ENCODE measurements at places on chromosomes 1 and 21.

DNA sequence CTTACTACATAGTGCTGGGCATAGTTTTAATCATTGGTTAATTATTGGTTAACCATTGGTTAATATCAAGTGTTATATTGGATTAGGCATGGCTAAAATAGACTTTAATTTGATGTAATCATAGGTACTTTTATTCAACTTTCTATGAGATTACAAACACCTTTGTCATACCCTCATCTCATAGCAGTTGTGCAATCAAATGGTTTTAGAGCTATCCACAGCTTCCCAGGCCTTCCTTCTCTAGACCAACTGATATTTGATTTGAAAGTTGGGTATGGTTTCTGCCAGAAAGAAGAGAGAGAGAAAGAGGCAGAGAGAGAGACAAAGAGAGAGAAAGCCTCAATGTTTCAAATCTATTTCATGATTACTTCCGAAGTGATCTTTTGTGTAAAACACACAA is 9.6 kb upstream of the RGS1 start:
- DNase-seq: no peak

DNA sequence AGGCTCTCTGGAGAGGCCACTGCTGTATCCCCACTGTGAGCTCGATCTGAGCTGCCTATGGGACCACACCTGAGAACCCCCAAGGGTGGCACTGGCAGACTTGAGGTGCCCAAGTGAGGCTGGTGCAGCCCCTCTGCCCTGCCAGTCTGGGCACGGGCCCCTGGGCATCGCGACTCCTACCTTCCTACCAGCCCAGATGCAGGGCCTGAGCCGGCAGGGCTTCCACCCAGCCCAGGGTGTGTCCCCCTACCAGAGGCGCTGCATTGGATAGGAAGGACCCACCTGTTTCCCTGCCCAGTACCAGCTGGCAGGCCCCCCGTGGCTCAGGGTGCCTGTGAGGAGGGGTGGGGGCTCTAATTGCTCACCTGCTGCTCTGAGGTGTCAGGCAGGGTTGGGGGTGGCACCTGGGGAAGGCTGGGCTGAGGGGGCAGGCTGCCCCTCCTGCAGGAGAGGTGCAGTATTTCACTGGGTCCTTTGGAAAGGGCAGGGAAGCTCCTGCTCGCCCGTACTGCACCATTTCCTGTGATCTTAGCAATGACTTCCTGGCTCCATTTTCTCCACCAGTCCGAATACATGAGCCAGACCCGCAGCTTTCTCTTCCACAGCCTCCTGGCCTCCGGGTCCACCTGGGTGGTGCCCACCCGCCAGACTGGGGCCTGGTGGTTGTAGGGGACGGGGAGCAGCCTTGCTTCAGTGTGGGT is 11.8 kb downstream of the TP73 start:
- peak; percentile 59 for DNase-seq

DNA sequence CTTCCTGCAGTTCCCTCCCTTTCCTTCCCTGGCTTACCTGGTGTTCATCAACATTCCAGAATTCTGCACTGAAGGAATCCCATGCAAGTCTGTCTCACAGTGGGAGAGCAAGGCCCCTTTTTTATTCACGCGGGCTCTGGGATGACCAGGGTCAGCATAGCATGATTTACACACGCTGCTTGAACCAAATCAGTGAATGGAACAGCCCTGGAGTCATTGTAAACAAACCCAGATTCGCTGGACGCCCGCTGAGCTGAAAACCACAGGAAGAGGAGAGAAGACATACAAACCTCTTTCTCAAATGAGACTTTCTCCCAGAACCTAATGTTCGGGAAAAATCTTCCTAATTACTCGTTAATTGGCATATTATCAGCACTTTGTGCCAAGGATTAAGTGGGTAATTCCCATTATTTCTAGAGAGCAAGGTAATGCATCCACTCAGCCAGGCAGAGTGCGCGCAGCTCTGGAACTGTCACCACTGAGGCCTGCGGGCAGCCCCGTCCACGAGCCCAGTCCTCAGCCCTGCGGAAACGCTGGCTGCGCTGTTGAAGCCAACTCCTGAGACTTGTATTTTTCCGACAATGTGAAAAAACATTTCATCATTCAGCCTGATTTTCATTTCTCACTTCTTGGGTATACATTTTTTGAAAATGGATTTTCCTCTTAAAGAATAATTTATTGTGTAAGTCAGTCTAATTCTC is 140.0 kb downstream of the ETS2 start:
- DNase-seq: no peak

- DNase-seq: no peak
Measured at GRCh38 chr1:99820546-99820945, 29.6 kb upstream of the AGL start.

DNA sequence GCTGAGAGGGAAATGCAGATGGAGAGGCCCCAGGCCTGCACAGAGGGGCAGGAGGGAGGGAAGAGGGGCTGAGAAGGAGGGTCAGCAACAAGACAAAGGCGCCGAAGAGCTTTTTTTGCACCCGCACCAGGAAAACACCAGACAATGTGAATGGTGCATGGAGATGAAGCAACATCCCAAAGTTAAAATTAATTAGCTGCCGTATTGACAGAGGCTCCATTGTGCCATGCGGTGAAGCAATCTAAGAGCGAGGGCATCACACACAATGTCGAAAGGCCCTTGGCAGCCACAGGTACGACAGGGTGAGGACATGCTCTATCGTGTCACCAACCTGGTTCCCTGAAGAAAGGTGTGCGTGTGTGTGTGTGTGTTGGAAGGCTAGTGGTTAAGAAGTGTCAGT is 41.2 kb downstream of the SSBP3 start:
- DNase-seq: no peak

- no peak for DNase-seq
Measured at GRCh38 chr1:201585901-201586300, 47.0 kb downstream of the NAV1 start.

- no peak for DNase-seq
Measured at GRCh38 chr1:53549781-53550180, 90.6 kb downstream of the DMRTB1 start.

Measured in NCI-H1417 treated with DMSO at 0.1 percent for 48 hours (cell line).